ENCODE measurements at places on chromosomes 2 and 18.

GRCh38 chr2:105518897-105519296 is 120.0 kb upstream of the FHL2 start:
- no peak for DNase-seq

GRCh38 chr2:230816735-230817134 is 48.0 kb upstream of the ITM2C start:
- no peak for DNase-seq

DNA sequence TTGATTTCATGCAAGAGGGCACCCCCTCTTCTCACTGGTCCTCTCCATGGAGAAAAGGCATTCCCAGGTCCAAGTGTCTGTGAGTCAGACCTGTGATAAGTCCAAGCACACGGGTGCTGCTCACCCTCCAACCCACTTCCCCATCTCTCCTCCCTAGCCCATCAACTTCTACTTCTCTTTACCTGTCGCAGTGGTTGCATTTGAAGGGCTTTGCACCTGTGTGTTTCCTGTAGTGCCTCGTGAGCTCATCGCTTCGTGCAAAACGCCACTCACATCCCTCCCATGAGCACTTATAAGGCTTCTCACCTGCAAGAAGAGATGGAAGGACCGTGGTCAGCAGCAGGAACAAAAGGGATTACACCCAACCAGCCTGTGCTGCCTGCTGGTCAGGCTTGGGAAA is 77.5 kb downstream of the KLF7 start:
- DNase-seq = no peak

DNA sequence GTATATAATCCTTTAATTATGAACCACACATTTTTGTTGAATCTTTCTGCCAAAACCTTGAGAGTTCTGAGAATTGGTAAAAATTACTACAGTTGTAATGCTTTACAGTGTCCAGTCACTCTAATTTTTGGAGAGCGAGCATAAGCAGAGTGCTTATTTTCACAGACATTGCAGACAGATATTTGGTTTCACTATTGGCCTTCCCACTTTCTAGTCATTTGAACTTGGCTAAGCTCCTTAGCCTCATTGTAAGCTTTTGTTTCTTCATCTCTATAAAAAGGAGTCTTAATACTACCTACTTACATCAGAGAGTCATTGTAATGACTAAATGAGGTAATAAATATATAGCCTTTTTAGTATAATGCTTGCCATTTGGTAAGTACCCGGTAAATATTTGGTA is 80.4 kb downstream of the LCLAT1 start:
- no peak for DNase-seq

DNA sequence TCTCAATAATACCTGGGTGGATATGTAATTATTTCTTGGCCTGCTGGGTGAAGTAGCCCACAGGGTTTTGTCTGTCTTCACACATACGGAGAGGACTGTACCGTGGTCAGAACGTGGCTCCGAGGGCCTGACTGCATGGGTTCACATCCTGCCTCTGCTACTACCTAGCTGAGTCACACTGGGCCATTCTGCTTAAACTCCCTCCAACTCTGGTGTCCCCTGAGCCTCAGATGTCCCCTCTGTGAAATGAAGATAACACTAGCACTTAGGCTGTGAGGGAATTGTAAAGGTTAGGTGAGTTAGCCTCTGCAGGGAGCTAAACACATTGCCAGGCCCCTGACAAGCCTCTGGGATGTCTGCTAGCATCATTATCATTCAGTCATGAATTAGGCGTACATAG is 120.1 kb upstream of the NABP1 start:
- no peak for DNase-seq
